Activated CD8-positive, alpha-beta memory T cell treated with anti-CD3 and anti-CD28 coated beads, Interleukin-2, amount 10 ng/mL, durations not matched to agents 7 days and 5 days (primary cell): ENCODE measurements at places on chromosomes 13 and 19. TPM values are rescaled to one million over a fixed set of nuclear protein-coding genes. Genes with fewer than 3 reads are reported as not detected.

GRCh38 chr13:59423708-59424340 is 739.9 kb downstream of the DIAPH3 start:
- no peak for DNase-seq
- H3K27me3 ChIP-seq, result no peaks in the 10 kb centered on the region
- H3K36me3 ChIP-seq, result no peaks in the 10 kb centered on the region
- no peak overlapping the region for H3K4me3 ChIP-seq

GRCh38 chr13:22880741-22881720 is 299.7 kb upstream of the SGCG start:
- no peaks in the 10 kb centered on the region for H3K36me3 ChIP-seq
- H3K4me1 ChIP-seq, result no peaks in the 10 kb centered on the region
- H3K27ac ChIP-seq, result no peak overlapping the region
- H3K27me3 ChIP-seq, result no peaks in the 10 kb centered on the region
- DNase-seq, result no peak
- H3K4me3 ChIP-seq, result no peak overlapping the region

DNA sequence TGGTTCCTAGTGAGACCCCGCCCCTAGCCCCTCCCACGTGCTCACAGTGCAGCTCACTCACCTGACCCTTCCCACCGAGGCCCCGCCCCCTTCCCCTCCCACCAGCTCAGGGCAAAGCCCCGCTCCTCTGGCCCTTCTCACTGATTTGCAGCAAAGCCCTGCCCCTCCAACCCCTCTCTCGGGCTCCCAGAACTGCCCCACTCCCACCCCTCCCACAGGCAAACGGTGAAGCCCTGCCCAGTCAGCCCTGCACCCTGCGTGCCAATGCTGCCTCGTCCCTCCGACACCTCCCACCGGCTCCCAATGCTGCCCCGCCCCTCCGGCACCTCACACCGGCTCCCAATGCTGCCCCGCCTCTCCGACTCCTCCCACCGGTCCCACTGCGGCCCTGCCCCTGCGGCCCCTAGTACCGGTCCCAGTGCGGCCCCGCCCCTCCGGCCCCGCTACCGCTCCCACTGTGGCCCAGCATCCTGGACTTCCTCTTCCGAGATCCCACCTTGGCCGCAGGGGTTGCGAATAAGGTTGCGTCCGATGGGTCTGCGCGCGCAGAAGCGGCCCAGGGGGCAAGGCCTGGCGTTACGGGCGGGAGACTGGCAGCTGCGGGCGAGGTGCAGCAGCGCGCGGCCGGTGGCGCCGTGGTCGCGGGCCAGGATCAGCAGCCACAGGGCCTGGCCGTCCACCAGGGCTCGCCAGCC is 834 bp downstream of the FBXO27 start:
- H3K4me3 ChIP-seq, result peak overlapping the region; percentile 57
- H3K27me3 ChIP-seq, result peaks cover 49% of the 10 kb centered on the region
- peak; percentile 81 for DNase-seq
- H3K27ac ChIP-seq, result no peak overlapping the region
- H3K4me1 ChIP-seq, result peaks cover 8% of the 10 kb centered on the region

DNA sequence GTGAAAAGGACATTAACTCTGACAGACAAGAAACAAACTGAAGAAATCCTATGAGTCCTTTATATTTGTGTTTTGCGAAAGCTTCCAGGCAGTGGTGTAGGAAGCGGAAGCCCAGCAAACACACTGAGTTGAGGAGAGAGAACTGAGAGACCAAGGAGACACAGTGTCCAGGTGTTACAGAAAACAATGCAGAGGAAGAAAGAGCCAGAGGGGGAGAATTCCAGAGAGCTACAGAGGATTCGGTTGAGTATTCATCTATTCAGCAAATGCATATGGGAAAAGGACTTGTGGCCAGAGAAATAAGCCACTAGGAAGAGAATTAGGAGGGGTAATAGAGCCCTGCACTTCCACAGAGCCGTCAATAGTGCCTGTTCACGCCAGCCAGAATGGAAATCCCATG is 183.5 kb downstream of the LIG4 start:
- no peaks in the 10 kb centered on the region for H3K36me3 ChIP-seq
- no peak overlapping the region for H3K27ac ChIP-seq

DNA sequence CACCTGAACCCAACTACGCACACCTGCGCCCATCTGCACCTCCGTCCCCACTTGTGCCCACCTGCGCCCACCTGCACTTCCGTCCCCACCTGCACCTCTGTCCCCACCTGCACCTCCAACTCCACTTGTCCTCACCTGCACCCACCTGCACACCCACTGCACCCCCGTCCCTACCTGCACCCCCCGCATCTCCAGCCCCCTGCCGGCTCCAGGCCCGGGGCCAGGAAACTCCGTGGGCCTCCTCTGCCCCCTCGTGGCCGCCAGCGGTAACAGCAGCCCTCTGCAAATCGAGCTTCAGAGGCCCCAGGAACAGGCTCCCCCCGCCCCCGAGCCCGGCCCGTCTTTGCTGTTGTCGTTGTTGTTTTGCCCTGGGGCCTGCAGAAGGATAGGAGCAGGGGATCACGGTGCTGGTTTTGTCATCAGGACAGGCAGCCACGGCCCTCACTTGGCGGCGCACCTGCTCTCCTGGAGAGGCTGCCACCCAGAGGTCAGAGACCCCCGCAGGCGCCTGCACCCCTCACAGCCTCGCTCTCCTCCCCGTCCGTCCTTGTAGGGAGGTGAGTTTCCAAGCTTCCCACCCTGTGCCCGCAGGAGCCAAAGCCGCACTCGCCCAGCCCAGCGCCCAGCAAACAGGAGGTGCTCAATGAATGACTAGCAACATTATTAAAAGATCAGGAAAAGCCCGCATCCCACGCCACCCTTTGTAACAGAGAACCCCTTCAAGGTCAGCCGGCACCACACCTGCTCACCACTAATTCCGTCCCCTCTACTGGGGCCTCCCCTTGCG is 65.4 kb downstream of the GNG7 start:
- H3K27me3 ChIP-seq, result peaks cover 8% of the 10 kb centered on the region
- no peaks in the 10 kb centered on the region for H3K36me3 ChIP-seq
- no peaks in the 10 kb centered on the region for H3K4me1 ChIP-seq
- DNase-seq, result peak; percentile 80

- peak overlapping the region; percentile 22 for H3K4me3 ChIP-seq
- peaks cover 12% of the 10 kb centered on the region for H3K27me3 ChIP-seq
- H3K36me3 ChIP-seq, result peaks cover 3% of the 10 kb centered on the region
- H3K4me1 ChIP-seq, result peaks cover 26% of the 10 kb centered on the region
These were observed 2.0 kb upstream of the RNF126 start for GRCh38 chr19:664913-665443.

ZNF524 gene
- total RNA-seq, result 30.2 TPM

FAM83E gene
- total RNA-seq, result 2.8 TPM

MCEMP1 gene
- total RNA-seq, result not detected

CLIP3 gene
- total RNA-seq, result 1.1 TPM

SIGLEC5 gene
- total RNA-seq, result not detected
